ENCODE measurements at places on chromosomes 6 and 20.

DNA sequence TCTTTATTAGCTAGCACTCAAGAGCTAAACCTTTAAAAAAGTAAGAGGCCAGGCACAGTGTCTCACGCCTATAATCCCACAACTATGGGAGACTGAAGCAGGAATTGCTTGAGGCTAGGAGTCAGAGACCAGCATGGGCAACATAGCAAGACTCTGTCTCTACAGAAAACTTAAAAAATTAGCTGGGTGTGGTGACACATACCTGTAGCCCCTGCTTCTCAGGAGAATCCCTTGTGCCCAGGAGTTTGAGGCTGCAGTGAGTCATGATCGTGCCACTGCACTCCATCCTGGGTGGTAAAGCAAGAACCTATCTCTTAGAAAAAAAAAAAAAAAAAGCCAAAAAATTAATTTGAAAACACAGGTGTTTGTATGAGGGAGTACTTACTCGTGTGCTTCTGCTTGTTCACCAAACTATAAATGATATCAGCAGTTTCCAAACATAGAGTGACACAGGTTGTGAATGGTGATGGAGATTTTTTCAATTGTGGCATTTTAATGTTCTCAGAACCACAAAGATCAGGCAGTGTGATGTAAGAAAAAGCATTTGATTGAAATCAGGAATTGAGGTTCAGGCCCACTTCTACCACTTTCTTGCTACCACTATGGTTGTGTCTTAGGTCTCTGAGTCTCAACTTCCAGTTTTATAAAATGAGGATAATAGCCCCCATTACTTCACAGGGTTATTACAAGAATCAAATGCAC is 104.9 kb downstream of the FOXO3 start:
- no peak for DNase-seq

DNA sequence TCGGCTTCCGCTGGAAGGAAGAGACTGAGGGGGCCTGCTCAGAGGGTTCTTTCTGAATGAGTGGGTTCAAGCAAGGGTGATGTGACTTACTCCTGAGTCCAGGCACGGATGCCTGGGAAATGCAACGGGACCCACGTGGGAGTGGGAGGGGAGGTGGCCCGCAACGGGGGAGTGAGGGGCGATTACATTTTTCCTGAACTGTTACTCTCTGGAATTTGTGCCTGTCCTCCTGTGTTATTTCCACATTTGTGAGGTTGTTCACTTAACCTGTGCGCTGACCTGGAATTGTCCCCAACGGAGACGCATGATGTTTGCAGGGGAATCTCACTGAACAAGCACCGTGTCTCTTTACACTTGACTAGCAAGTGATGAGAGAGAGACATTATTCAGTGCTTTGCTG is 209.4 kb downstream of the CDH4 start:
- DNase-seq = no peak

DNA sequence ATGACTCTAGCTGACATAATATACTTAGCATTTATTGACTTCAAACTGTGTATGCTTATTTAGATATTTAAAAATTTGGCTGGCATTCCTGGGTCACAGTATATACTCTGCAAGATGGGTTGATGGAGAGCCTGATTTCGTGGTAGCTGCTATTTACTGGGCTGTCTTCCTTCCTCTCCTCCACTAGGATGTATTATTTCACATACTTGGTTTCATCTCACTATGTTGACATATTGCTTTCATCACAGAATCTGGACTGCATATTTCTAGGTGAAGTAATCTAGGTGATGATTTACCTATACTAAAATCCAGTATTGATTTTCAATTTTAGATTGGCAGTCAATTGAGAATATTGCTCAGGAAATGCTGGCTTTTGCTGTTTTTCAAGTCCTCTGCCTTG is 15.7 kb downstream of the AFDN start:
- DNase-seq = no peak

DNA sequence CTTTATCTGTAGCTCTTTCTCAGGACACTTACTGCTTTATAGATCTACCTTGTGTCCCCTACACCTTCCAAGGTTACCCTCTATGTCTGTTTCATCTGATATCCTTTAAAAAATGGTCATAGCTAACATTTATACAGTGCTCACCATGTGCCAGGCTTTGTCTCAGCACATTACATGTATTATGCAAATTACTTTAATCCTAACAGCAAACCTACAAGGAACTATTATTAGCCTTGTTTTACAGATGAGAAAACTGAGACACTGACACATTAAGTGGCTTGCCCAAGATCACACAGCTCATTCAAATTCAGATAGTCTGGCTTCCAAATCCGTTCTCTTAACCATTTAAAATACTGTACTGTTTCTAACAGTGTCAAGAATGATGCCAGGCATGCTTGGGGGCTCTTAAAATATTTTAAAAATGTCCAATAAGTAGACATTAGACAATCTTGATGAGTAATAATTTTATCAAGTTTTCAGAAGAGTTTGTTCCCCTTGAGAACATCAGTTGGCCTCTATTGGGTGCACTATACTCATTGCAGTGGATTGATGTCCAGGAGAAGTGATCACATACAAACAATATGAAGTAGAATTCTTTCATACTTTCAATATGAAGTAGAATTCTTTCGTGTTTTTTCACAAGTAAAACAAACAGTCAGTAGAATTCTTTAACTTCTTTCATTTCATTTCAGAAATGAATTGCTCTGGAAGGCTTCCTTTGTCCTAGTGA is 69.6 kb downstream of the DNAH8 start:
- DNase-seq = no peak

DNA sequence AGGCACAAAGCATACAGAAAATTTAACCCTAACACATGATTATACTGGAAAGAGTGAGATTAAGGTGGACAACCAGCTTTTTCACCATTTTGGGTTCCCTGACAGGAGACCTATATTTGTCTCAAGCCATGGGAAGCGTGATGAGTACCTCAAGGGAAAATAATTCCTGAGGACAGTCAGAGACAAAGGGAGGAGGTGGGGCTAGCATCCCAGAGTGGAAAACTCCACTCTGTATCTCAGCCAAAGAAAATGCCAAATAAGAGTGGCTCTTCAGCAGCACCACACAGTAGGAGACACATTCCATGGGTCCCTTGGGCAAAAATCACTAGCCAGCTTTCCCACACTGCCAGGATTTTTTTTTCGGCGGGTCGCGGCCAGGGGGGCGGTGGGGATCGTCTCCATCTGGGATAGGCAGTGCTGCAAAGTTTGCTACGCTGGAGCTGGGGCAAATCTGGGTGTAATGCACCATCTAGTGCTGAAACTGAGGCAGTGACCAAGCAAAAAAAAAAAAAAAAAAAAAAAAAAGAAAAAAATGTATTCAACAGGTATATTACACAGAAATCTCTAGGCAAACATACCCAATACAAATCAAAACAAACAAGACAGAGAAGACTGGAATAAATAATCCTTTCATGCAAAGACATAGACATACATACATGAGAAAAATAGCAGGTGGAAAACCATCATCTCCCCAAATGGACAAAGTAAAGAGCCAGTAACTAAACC is 77.3 kb upstream of the SLC35F1 start:
- DNase-seq = no peak

DNA sequence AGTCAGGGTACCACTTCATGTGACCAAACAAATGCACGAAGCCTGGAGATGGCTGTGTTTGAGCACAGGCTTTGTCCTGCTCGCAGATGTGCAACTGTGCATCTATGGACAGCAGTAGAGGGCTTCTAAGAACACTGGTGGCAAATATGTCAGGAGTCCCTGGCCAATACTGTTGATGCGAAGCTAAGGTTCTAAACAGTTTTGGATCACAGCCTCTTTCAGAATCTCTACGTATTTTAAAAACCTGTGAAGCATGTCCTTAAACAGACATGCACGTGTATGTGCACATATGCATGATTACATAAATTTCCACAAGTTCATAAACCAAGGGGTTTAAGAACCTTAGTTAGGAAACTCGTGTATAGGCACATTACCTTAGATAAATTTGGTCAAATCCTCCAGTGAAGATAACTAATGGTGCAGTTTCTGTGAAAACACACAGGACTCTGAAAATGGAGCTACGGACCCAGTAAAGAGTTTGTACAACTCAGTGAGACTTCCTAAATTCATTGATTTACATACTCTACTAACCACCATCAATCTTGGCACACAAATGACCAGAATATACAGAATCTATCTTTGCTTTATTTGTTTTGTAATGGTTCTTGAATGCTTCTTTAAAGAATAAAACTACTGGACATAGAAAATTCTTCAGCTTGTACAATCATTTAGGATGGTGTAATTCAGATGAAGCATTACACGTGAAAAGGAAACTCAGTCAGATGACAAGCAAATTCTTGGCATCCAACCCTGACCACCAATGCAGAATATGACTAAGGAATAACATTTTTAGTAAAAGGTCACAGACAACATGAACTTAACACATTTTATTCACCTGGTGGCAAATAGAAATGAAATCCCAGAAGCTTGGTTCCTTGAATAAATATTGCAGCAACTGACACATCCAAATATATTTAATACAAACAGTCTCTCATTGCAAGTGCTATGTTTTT is 27.4 kb downstream of the KCNQ5 start:
- DNase-seq = no peak
